ENCODE measurements at places on chromosomes 2 and 18.
A peak's percentile ranks its signal among the peaks of the same experiment; 100 is the strongest.

- DNase-seq: no peak
These were observed 4.5 kb upstream of the SFTPB start for GRCh38 chr2:85672456-85672855.

- no peak for DNase-seq
These were observed 147.9 kb downstream of the MCFD2 start for GRCh38 chr2:46767706-46768105.

GRCh38 chr2:387980-388421 lies 100.1 kb upstream of the ALKAL2 start:
- no peak for DNase-seq

DNA sequence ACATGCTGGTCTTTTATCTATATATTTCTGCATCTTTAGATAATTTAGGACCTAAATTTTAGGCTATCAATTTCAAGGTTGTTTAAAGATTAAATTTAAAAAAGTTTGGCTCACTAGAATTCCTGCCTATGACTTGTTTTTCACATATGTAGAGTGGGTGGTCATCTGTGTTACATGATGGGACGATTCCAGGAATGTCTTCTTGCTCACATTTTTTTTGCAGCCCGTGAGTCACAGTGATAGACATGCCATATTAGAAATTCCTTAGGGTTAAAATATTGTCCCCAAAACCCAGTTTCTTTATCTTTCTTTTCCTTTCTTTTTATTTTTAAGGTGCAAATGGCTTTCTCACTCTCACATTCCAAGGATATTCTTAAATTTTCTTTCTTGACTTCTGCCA lies 652.0 kb downstream of the PLCL1 start:
- DNase-seq: no peak

GRCh38 chr2:8133363-8133762 lies 548.5 kb upstream of the ID2 start:
- no peak for DNase-seq

DNA sequence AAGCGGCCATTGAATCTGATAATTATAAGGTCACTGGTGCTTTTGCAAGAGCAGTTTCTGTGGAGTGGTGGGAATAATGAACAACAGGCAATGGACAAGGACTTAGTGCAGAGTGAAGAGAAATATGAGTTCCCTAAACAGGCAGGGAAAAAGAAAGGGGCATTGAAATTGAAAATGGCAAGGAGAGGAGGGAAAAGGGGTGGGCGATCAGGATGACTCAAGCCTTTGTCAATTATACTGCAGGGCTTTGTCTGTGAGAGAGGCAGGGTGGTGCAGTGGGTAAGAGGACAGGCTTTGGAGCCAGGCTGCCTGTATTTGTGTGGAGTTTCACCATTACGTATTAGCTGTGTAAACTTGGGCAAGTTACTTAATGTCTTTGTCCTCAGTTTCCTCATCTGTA lies 29.5 kb upstream of the PAIP2B start:
- DNase-seq: no peak

GRCh38 chr2:174117951-174118930 lies 130.1 kb downstream of the OLA1 start:
- DNase-seq: no peak

- no peak for DNase-seq
These were observed 5.1 kb downstream of the DYNC1I2 start for GRCh38 chr2:171692331-171692730.

DNA sequence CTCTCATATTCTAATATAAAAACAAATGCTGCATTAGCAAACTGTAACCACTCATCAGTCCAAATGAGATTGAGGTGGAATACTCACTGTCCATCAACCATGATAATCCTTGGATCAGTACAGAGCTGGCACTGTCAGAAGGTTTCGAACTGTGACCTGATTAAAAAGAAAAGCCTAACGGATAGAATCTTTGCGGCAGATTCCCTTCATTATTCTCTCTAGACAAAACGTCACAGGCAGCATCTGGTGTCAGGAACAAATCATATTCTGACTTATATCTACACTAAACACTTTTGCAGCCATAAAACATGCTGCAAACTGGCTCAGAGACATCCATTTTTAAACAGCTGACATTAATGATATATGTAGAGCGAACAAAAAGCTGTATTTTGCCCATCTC lies 677.7 kb upstream of the NXPH2 start:
- DNase-seq: no peak

GRCh38 chr18:58579561-58580047 lies 49.3 kb downstream of the ALPK2 start:
- no peak for DNase-seq

DNA sequence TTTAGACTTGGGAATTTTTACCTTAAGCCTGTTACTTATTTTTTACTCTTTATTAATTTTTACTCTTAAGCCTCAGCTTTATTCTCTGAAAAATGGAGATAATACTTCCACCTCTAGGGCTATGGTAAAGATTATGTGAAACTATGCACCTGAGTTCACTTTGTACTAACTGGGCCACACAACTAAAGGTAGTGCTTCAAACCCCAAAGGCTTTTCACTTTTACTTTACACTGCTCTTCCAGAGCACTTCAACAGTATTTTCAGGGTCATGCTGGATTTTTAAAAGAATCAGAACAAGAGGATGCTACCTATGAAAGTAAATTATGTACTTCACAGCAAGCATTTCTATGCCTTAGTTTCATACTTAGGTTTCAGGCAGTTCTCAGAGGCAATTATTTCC lies 27.8 kb downstream of the MEX3C start:
- no peak for DNase-seq

DNA sequence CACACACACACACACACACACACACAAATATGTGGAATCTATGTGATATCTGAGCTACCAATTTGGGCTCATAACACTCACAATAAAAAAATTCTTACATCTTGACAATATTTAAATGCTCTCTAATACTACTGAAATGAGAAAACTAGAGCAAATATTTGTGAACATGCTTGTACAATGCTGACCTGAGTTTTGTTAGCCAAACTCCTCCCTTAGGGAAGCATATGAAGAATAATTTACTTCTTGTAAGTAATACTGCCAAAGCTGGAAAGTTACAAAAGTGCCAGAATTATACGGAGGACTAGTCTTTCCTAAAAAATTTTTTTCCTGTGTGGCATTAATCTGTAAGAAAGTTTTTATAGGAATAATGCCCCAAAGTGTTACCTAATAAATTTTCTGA lies 18.5 kb downstream of the MBD2 start:
- DNase-seq: no peak

DNA sequence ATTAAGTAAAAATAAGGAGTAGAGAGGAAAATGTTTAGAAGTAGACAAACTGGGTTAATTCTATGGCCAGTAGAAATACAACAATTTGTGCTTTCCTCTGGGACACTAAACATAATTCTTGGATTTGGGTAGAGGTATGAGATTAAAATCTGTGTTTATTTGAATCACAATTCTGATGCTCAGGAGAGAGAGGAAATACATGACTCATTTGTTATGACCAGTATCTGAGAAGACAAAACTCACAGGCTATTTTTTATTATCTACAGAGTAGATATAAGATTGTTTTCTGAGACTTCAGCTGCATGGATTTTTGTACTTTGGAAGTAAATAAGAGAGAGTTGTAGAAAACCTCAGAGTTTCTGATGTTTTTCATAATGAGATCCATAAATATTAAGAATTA lies 315.7 kb upstream of the CWC22 start:
- no peak for DNase-seq

- DNase-seq: no peak
These were observed 664 bp downstream of the CCT4 start for GRCh38 chr2:61887717-61888266.

DNA sequence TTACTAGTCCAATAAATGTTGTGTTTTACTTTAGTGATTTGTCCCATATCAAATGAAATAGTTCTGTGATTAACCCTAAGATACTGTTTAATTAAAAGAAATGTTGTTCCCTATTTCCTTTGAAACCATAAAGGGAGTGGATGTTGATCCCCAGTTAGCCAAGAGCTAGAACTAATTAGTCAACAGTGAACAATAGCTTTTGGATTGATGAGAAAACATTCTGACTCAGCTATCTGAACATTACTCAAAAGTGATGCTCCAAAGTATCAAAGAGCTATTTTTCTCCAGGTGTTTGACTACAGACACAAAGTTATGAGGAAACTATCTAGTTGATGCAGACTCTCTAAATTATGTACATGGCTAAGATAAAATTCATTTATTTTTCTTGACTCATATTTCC lies 7.3 kb upstream of the FEZ2 start:
- DNase-seq: no peak

- no peak for DNase-seq
These were observed 72.8 kb downstream of the CMPK2 start for GRCh38 chr2:6792883-6793282.

DNA sequence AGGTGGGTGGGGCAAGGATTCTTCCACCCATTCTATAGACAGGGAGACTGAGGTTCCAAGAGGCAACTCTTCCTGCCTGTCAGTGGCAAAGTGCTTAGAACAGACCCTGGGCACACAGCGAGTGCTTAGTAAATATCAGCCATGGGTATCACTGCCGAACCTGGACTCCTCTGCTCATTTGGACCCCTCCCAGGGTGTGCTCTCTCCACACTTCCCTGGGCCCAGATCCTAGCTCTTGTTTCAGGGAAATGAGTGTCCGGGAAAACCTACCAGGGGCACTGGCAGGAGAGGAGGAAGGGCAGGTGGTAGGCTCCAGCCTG lies 136.3 kb downstream of the CYP26B1 start:
- DNase-seq: no peak

DNA sequence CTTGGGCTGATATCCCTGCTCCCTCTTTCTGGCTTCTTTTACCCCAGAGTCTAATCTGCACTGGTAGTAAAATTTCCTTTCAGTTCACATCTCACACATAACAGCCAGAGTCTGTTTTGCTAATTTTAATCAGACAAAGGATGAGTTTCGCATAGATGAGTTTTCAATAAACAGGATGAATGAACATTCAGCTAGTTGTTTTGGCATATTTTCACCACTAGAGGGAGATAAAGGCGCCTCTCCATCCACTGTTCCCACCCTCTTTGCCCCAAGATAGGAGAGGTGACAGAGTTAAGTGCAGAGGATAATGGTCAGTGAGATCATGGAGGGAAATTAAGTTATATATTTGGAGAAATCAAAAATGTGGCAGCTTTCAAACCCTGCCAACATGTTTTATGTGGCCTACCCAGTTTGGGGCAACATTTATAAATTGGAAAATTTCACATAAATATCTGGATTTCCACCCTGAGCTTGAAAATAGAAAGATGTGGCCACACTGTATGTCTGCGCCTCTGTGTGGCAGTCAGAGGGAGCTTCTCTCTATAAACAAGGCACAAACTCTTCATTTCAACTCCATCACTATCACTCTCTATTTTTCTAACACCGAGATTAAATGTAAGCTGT lies 48.5 kb upstream of the DTNA start:
- DNase-seq: no peak

GRCh38 chr2:191376981-191377629 lies 131.9 kb downstream of the MYO1B start:
- DNase-seq: peak; percentile 70

- no peak for DNase-seq
These were observed 49.2 kb downstream of the ICA1L start for GRCh38 chr2:202822411-202822810.

GRCh38 chr2:11370377-11371091 lies 26.1 kb upstream of the ROCK2 start:
- no peak for DNase-seq

GRCh38 chr2:213253162-213253561 lies 31.1 kb upstream of the SPAG16 start:
- DNase-seq: no peak

DNA sequence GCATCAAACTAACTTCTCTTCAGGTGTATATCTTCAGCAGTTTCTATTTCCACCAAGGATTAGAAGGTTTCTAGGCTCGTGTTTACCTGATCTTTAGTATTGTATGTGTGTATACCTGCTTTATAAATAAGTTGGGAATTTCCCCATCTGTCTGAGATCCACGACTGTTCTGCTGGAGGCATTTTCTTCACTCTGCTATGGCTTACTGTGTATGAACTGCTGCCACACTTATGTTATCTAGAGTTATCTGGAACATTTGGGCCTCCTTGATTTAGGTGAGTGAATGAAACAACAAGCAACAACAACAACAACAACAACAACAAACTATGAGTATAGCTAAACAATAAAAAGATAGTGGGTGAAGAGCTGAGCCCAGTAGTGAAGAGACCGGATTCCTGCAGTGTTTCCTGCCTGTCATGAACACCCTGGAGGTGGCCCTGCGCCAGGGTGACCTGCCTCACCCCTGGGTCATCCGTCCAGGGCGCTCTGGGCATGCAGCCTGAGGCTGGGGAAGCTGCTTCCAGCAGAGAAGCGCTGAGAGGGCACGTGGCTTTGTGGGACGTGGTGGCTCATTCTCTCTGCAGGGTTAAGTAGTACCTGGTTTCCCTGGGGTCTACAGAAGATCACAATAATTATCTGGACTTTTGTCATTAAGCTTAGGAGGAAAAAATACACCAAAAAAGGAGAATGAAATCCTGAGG lies 56.1 kb upstream of the GATA6 start:
- DNase-seq: no peak

Measured in thoracic aorta (tissue), 2 donors.